ENCODE measurements at places on chromosomes 2 and 18.

DNA sequence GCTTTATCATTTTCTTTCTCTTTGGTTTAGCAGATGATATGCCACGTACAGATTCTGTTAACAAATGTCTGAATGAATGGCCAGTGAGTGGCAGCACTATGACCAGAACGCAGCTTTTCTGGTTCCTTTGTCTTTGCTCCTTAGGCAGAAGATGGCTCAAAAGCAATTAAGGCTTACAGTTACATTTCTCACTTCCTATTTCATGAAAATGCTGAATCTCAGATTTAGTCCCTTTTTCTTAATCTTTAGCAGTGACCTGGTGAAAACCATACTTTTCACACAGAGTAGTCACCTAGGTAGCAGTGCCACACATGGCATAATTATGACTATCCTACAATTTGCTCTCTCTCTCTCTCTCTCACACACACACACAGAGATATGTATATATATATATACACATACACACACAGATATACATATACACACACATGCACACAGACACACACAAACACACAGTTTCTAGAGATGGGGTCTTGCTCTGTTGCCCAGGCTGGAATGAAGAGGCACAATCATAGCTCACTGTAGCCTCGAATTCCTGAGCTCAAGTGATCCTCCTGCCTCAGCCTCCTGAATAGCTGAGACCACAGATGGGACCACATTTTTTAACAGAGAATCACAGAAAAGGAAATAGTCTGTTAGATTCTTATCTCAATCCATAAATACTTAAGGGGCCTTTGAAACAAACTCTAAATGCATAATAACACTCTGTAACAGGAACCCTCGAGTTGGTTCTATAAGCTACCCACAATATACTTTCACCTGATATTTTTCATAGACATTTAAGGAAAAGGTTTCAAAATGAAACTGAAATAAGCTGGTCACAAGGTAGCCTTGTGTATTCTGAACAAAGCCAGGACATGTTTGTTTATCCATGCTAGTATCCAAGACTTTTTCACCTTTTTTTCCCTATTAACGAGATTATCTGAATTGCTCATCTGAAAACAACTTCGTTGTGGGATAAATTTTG is 11.6 kb downstream of the PDE6D start:
- no peak for DNase-seq

GRCh38 chr2:133122529-133122928 is 445.7 kb downstream of the NCKAP5 start:
- DNase-seq, result no peak

DNA sequence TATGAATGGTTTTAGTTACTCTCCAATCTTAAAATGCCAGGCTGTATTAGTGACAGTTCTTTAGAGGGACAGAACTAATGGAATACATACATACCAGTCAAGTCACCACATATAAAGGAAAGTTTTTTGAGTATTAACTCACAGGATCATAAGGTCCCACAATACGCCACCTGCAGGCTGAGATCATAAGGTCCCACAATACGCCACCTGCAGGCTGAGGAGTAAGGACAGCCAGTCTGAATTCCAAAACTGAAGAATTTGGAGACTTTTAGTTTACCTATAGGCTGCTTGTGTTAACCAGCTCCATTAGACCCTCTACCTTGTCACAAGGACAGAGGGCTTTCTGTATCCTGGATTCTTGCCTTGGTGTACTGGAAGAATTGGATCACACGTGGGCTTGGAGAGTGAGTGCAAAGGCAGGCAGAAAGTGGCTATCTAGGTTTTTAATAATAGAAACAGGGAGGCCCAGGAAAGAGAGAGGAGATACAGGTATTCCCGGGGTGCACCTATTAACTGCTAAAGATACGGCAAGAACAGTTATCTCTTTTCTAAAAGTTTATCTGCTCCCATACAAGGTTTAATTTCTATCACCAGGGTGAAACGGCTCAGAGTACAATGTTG is 234.9 kb upstream of the CYRIA start:
- no peak for DNase-seq

DNA sequence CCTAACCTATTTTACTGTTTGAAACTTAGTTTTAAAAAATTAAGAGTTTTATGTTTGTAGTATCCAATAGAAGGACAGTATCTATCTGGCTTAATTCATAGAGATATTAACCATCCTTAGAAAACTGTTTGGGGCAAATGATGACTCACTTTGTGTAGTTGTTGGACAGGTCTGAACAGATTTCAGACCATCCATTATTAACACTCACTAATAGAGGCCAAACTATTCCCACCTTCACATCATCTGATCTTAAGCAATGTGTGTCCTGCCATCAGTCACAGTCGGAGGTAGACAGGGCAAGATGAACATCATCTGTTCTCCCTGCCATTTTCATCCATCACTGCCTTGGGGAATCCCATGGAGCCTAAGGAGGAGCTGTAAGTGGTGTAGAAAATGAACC is 164.6 kb upstream of the DCC start:
- DNase-seq, result no peak

DNA sequence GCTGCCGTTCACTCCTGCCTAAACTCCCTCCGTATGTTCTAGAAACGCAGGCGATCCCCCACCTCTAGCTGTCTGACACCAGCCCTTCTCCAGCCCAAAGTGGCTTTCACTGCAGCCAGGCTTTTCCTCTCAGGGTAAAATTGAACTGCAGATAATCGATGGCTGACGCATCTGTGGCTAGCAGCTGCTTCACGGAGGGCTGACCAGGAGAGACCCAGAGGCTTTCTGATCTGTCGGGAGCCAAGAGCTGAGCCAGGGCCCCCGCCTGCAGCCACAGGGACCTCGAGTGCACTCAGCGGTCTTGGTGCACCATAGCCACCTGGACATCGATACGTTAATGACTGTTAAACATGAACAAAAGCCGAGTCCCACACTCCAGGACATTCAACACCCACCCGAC is 107.5 kb downstream of the MBP start:
- DNase-seq, result no peak

DNA sequence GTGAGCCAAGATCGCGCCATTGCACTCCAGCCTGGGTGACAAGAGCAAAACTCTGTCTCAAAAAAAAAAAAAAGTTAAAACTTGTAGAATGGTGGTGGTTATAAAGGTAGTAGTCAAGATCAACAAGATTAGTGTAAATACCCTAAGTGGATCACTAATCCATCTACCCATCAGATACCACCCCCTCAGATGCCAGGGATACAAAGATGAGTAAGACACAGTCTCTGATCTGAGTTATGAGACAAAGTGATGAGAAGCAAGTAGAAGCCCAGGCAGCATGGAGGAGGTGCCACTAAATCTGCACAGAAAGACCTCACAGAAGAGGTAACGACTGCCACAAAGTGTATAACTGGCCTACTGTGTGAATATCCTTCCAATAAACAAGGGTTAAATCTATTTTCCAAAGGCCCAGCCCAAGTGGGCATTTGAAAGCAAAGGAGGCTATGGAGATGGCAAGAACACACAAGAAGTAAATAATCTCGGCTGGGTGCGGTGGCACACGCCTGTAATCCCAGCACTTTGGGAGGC is 20.2 kb downstream of the NFE2L2 start:
- DNase-seq, result no peak

- no peak for DNase-seq
These were observed 380.8 kb downstream of the NBAS start for GRCh38 chr2:15180379-15180778.

- DNase-seq, result no peak
These were observed 78.2 kb downstream of the DYSF start for GRCh38 chr2:71531522-71532047.

GRCh38 chr2:2641541-2642410 is 310.7 kb upstream of the MYT1L start:
- no peak for DNase-seq

GRCh38 chr2:26401739-26402541 is at the start of gene DRC1:
DRC1 (plus strand) TSS chr2:26401920; CDS start chr2:26401990, 70 bp downstream.
- DNase-seq, result peak; percentile 47

GRCh38 chr2:232526372-232526941 is 497 bp downstream of the CHRND start:
- no peak for DNase-seq

DNA sequence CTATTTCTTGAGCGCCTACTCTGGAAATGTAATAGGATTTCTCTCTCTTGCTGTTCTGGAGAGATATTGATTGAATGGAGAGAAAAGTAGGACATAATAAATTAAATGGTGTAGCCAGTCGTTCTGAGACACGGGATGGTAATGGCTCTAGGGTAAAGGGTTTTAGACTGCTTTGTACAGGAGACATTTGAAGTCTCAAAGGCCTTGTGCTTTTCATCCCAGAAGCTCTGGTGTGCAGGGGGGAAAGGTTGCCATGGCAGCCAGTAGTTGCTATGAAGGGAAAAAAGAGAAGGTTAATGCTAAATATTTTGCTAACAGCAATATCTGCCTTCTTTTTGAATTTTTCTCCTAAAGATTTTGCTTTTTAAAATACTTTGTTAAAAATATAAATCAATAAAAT is 359.3 kb downstream of the RIT2 start:
- no peak for DNase-seq

DNA sequence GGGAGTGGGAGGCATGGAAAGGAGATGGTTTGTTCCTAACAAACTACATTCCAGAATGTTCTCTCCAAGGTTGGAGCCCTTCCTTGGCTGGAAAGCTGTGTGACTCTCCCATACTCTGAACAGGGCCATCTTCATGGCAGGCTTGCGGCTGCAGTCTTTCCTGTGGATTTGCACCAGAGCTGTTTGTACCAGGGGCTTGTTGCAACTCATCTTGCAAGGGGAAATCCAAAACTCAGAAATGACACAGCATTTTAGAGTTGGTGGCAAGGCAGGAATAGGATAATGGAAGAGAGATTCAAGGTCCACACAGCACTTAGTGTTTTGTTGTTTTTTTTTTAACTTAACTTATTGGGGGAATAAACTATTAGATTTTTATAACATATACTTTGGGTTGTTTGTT is 73.7 kb upstream of the ZNF516 start:
- no peak for DNase-seq

DNA sequence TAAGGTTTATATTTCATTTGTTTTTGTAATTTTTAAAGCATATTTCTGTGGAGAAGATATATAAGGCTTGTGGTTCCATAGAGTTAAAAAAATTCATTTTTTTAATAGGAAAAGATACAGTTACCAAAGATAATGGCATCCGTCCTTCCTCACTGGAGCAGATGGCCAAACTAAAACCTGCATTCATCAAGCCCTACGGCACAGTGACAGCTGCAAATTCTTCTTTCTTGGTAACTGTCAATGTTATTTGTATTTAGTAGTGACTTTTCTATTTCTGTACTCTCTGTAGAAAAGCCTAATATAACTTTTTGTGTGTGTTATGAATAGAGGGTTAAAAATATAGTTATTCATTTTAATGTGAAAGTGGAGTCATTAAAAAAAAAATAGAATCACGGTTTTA is 35.1 kb downstream of the HADHB start:
- DNase-seq, result no peak

DNA sequence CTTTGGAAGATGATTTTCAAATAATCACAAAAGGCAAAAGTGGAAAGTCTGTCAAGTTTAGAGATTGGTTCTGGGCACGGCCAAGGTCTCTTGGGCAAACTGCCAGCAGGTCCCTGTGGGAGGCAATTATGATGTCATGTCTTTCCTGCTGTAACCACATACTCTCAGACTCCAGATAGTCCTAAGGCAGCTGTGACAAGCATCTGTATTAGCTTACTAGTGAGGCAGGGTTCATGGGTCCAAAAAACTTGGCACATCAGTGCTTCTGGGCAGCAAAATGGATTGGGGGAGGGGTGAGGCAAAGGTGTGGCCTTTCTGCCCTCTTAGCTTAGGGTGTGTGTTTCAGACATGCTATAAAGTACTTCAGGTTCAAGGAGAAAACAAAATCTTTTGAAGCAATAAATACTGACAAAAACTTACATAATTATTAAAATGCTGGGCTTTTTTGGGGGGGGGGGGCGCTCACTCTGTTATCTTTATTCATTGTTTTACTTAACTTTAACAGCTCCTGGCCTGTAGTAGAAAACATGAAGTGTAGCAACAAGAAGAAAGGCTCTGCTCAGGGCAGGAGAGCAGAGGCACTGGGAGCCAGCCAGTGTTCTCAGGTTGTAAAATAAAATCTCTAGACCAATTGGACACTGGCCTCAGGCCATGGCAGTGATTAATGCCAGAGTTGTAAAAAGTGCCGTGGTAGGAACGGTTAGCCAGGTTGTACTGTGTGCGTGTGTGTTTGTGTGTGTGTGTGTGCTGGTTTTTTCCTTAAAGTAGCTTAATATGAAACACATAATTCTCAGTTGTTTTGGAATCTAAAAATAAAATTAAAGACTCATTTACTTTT is 14.3 kb upstream of the TANC1 start:
- peak; percentile 92 for DNase-seq

GRCh38 chr2:64260817-64261216 is 116.6 kb upstream of the PELI1 start:
- no peak for DNase-seq

DNA sequence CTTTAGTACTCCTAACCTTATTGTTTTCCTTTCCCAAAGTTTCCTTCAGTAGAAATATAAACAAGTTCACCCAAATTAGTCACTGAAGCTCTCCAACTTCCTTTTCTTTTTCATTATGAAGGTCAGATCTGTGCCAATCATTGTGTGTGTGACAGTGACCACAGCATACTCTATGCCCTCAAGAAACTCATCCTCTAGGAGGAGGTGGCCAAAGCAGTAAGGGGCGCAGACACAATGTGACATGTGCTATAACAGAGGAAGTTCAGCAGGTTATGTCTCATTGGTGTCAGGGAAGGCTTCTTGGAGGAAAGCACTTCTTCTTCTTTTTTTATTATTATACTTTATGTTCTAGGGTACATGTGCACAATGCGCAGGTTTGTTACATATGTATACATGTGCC is 60.0 kb upstream of the PSME4 start:
- no peak for DNase-seq
